ENCODE measurements at places on chromosomes 3 and 15.

GRCh38 chr3:4976109-4976508 is 3.1 kb upstream of the BHLHE40 start:
- no peak for DNase-seq

- DNase-seq, result no peak
Observed at GRCh38 chr3:14398797-14399106, 3.7 kb upstream of the SLC6A6 start.

DNA sequence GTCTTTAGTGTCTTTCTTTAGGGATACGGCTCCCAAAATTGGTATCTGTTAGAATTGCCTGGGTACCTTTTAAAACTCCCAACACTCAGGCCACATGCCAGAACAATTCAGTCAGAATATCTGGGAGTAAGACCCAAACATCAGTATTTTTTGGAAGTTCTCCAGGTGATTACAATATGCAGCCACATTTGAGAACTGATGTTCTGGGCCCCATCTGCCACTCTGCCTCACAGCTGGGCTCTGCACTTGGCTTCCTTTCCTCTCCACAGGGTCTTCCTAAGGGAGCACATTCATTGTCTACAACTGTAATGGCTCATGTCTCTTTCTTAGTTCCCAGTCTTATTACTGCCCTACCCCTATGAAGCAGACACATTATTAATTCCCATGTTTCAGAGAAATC is 394.5 kb downstream of the MFSD1 start:
- DNase-seq, result no peak

- no peak for DNase-seq
Observed at GRCh38 chr15:70316059-70316600, 218.4 kb upstream of the TLE3 start.

DNA sequence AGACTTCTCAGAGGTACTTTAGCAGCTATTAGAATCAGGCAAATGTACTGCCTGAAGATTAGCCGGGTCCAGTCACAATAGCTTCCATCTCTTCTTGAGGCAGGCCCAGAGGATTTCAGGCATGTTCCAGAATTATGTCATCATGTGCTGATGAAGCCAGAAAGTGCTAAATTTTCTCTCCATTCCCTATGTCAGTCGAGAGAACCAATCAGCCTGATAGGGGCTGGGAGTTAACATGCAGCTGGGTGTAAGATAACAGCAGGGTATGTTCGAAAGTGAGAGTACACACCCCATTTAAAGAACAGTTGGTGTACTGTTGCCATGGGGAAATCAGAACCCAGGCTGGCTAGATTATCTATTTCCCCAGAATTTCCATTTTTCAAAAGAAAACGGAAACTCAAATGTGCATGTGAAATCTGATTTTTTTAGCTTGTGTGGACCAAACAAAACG is 48.7 kb downstream of the MYH15 start:
- no peak for DNase-seq

- DNase-seq, result no peak
Observed at GRCh38 chr3:53811143-53811927, 34.9 kb downstream of the CHDH start.

DNA sequence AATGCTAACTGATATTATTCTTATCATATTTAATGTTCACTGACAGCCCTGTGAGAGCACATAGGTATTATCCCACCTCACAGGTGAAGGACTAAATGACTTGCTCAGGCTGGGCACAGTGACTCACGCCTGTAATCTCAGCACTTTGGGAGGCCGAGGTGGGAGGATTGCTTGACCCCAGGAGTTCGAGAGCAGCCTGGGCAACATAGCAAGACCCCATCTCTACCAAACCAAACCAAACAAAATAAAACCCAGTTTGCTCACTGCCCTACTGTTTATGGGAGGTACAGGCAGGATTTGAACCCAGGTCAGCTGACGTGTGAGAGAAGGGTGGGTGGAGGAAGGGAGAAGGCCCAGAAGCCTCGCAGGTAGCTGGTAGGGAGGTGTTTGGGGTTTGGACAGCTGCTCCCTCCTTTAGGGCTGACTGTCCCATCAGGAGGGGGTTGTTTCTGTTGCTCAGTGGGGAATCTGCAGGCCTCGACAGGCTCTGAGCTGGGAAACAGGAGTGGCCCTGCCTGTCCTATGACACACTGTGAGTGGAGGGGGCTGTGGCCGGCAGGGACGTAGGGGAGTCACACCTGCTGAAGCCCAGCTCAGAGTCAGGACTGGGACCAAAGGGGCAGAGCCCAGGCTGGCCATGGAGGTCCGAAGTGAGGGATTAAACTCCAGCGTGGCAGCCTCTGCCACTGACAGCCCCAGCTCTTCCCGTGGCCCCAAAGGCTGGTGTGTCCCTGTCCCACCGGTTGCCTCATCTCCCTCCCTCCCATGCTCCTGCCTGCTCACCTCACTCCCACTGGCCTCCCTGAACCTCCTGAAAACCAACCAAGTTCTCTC is 25.3 kb downstream of the BHLHE40 start:
- no peak for DNase-seq

- no peak for DNase-seq
Observed at GRCh38 chr15:71250936-71251583, 135.8 kb downstream of the THSD4 start.

GRCh38 chr15:88605189-88606069 is 15.7 kb upstream of the AEN start:
- no peak for DNase-seq

DNA sequence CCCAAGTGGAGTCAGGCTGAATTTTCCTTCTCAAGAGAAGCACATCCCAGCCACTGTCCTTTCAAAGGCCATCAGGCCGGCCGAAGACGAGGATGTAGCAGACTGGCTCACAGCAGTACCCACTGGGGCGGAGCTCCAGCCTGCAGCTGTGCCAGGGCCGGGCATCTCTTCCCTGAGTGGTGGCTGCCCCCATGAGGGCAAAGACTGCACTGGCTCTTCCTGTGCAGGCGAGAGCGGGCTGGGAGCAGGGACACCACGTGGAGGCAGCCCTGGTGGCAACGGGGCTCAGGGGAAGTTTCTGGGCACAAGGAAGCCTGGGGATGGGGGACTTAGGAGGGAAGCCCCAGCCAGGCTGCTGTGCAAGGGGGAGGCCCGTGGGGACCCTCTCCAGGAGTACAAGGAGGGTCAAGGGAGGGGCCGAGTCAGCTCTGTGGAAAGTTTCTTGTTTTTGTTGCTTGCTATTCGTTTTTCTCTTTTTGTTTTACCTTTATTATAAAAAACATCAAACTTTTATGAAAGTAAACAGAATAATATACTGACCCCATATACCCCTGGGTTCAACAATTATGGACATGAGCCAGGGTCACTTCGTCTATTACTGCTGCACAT is 66.1 kb downstream of the RPN1 start:
- peak; percentile 72 for DNase-seq

DNA sequence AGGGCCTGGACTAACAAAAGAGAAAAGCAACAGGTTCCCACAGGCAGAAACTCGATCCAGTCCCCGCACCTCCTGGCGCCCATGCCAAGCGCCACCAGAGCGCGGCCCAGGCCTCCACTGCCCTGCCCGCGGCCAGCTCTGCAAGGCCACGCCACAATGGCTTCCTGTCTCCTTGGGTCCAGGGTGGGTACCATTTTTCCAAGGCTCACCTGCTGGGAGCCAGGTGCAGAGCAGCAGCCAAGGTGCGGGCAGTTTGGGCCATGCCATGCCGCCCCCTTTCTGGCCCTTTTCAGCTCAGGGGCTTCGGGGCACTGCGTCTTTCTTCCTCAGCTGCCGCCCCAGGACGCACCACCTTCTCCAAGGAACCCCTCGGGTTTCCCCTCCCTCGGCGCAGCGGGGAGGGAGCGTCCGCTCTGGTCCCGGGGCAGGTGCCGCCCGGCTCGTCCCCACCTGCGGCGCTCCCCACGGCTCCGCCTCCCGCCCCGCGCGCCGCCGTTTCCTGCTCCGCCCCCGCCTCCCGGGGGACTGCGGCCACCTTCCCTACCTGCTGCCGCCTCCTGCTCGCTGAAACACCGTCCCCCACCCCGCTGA is at the start of gene ILDR1:
Gene ILDR1 (minus strand): TSS at position 437 of the 591 bp plus-strand sequence. CDS start 170 bp downstream, at position 267.
- DNase-seq, result no peak

DNA sequence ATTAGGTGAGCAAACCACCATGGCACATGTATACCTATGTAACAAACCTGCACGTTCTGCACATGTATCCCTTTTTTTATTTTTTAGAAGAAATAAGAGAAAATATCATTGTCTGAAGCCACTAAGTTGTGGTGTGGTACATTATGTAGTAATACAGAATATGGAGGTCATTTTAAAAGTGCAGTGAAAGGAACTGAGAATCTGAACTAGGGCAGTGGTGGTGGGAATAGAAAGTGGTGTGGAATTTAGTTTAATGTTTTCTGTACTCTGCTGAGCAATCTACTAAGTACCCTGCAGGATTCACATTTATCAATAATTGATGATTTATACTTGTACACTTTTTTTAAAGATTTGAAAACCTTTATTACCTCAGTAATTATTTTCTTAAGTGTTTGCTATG is 283.5 kb downstream of the CHL1 start:
- DNase-seq, result no peak

DNA sequence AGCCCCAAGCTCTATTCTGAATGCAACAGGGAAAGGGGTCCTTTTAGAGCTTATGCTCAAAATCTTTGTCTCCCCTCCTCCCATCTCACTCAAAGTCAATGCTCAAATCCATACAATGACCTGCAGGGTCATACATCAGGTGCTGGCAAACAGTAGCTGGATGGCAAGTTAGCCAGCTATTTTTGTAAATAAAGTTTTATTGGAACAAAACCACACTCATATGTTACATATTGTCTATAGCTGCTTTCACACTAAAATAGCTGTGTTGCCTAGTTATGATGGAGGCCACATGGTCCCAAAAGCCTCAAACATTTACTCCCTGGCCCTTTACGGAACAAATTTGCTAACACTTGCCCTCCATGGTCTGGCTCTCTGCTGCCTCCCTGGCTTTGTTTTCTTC is 1.8 kb upstream of the FAN1 start:
- DNase-seq, result no peak

DNA sequence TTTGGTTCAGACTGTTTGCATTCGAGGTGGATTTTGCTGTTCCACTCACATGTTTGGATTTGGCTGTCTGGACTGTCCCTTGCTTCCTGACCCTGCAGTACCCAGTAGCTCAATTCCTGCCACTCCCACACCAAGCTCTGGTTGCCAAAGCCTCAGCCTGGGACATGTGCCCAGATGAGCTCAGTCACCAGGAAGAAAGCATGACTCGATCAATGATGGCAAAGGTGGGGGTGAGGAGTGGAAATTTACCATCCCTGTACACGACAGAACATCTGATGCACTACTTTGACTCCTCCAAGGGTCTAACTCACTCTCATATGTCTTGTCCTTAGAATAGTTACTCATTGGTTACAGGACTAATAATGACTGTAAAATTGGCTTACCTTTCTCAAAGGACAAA is 45.2 kb downstream of the ZNF385D start:
- no peak for DNase-seq

DNA sequence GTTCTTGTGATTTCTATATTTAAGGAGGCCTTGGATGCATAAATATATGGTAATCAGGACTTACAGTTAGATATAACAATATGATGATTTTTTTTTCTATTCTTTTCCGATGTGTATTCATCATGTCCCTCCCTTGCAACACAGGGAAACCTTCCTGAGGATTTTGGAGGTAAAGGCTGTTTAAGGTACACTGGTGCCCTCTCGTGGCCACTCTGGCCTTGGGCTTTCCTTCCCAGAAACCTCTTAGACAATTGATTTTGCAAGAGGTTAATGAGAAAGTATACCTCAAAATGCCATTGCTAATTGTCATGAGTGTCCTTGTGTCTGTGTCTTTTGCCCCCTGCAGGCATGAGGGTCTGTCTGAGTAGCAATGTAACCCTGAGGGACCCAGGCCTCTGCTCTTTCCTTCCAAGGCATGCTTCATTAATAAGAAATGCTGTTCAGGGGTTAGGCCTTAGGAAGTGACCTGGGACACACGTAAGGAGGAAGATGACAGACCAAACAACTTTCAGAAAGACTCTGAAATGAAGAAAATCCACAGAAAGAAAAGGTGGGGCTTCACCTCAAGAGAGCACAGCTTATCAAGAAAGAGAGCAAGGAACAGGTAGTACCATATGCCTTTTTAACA is 70.3 kb upstream of the PPP2R3A start:
- no peak for DNase-seq

GRCh38 chr3:54905920-54906319 is 21.9 kb downstream of the LRTM1 start:
- DNase-seq, result no peak

GRCh38 chr3:14866627-14867026 is 47.9 kb downstream of the FGD5 start:
- no peak for DNase-seq

- DNase-seq, result peak; percentile 20
Observed at GRCh38 chr3:178084938-178085816, 451.1 kb upstream of the KCNMB2 start.

GRCh38 chr3:190864002-190864401 is 1.5 kb upstream of the GMNC start:
- DNase-seq, result no peak

DNA sequence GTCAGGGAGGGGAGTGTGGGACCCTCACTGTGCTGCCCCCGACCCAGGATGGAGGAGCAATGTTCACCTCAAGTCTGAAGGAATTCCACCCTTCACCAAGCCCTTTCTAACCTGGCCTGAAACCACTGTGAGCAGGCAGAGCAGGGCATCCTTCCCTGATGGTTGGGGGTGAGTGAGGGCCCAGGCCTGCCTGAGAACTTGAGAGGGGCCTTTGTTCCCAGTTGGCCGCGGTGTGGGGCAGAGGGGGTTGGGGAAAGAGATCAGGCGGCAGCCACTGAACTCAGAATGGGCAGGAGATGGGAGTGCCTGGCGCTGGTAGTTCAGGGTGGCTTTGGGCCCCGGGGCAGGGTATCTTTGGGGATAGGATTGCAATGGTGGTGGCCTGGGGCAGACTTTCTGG is 103.5 kb upstream of the RPL32 start:
- DNase-seq, result no peak

GRCh38 chr3:87796843-87797185 is 262.0 kb downstream of the CGGBP1 start:
- no peak for DNase-seq

- no peak for DNase-seq
Observed at GRCh38 chr3:108060331-108060730, 30.5 kb downstream of the CD47 start.

GRCh38 chr15:62342959-62343358 is 177.9 kb upstream of the C2CD4B start:
- DNase-seq, result no peak

DNA sequence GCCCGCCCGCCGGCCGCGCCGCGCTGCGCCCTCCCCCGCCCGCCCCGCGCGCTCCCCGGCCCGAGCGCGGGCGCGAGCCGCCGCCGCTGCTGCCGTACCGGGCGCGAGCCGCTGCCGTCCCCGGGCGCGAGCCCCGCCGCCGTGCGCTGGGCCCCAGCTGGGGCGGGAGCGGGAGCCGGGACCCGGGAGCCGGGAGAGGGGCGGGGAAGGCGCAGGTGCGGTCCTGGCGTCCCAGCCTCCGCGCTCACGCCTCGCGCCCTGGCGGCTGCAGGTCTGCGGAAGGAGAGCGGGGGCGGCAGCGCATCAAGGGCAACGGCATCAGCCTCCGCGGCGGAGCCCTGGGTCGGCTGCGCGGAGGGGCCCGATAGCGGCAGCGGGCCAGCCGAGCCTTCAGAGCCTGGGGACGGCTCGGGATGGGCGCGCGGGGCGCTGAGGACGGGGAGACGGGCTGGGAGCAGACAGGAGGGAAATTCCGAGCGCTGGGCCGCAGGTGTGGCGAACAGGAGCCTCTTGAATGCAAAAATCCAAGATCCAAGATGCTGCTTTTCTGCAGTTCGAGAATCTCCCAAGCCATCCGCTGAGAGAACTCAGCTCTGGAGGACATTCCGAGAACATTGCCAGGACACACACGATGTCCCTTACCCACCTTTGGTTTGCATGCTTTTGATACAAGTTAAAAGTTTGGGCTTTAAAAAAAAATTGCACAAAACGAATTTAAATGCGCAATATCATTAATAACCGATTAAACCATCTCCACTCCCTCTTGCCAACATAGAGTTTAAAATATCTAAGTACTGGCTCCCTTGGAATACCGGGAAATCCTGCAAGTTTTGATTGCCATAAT is 251.1 kb downstream of the TJP1 start:
- no peak for DNase-seq
